ENCODE measurements at places on chromosomes 4 and X.

DNA sequence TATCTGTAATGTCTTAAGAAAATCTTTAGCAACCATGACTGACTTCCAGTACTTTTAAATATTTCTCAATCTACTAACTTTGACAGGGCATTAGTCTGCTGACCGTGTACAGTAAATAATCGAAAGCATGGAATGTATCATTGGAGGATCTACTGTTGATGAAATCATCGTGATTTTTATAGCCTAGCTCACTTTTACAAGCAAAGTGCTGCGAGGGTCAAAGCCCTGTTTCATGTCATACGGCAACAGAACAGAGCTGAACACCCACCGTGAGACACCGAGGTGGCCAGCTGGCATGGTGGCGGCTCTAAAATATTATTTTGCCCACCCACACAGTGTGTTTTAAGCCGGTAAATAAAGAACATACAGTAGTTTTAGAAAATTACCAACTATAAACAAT is 679.3 kb downstream of the FAT4 start:
- no peak for DNase-seq

- DNase-seq: no peak
Observed at GRCh38 chrX:153334654-153335295, 822 bp downstream of the ZNF275 start.

DNA sequence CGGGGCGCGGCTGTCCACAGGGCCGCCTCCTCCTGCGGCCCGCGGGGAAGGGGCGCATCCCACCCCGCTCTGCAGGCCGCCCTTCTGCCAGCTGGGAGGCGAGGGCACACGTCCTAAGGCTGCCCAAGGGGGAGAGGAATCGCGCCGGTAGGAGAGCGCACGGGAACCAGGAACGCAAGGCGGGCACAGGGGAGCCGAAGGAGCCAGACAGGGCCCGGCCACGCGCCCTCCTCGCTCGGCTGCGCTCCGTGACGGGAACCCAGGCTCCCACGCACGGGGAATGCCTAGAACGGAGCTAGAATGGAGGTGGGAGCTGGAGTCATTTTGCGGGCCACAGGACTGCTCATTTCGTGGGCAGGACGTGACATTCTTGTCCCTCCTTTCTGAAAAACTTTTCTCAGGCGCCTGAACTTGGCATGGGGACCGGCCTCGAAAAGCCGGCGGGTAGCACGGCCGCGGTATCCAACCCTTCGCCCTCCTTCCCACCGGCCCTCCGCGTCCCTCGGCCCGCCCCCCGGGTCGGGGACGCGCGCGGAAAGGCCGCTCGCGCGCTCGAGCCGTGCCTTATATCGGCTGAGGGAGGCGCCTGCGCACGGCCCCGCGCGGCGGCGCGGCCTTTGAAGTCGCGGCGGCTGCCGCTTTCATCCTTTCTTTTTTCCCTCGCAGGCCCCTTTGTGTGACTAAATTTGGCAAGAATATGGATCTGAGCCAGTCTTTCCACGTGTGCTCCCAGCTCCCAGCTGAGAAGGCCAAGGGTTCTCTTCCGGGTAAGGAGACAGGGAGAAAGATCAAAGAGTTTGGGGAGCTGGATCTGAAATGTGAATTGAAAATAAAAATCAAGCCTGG is 4.2 kb upstream of the LEF1 start:
- DNase-seq: no peak

- DNase-seq: no peak
Observed at GRCh38 chr4:121789960-121790829, 10.9 kb upstream of the EXOSC9 start.

DNA sequence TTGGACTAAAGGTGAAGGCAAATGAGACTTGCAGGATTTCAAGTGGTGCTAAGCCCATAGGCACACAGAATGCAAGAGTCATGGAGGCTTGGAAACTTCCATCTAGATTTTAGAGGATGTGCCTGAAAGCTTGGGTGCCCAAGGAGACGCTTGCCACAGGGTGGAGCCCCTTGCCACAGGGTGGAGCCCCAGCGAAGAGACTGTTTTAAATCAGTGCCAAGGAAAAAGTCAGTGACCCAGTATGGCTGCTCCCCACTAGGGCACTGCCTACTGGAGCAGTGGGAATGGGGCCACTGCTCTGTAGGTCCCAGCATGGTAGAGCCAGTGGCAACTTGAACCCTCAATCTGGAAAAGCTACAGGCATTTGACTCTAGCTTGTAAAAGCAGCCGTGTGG is 794.2 kb upstream of the LCORL start:
- no peak for DNase-seq
